ENCODE measurements at places on chromosomes 1 and 21. TPM values are rescaled to one million over a fixed set of nuclear protein-coding genes. Genes with fewer than 3 reads are reported as not detected.

GNG12 gene
- 0.05 TPM for total RNA-seq

DNA sequence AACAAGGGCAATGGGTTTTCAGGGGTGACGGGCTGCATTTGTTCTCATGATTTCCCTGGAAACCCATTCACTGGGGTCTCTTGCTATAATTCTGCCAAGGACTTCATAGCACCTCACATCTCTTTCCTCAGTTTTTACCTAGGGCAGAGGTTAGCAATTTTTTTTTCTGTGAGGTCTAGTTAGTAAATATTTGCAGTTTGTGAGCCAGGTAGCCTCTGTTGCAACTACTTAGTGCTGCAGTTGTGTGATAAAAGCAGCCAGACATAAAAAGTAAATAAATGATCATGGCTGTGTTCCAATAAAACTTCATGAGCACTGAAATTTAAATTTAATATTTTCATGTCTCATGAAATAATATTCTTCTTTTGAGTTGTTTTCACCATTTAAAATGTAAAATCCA is 37.7 kb downstream of the IFI44 start:
- DNase-seq = no peak

KCNQ4 gene
- 0.60 TPM for total RNA-seq

- peak; percentile 72 for DNase-seq
Measured at GRCh38 chr1:203593723-203594122, 32.9 kb upstream of the ATP2B4 start.

PTGFR gene
- not detected for total RNA-seq

GRCh38 chr1:107362468-107363140 is 221.8 kb downstream of the NTNG1 start:
- no peak for DNase-seq

DNA sequence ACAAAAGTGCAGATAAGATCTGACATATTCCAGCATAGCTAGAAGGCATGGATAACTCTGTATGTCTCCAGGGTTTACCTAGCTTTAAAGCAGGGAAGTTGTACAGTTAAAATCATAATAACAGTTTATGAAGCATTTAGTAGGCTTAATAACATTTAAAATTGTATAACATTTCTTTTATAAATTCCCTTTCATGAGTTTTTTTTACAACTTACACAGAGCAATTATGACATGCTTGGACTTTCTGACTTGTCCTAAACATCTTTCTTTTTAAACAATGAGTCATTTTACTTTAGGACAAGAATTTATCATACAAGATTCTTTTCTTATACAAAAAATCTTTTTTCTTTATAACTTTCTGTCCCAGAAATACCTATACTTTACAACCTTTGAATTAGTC is 408.5 kb upstream of the NEGR1 start:
- DNase-seq = no peak

GRCh38 chr21:15050568-15051377 is 14.0 kb downstream of the NRIP1 start:
- no peak for DNase-seq

DNA sequence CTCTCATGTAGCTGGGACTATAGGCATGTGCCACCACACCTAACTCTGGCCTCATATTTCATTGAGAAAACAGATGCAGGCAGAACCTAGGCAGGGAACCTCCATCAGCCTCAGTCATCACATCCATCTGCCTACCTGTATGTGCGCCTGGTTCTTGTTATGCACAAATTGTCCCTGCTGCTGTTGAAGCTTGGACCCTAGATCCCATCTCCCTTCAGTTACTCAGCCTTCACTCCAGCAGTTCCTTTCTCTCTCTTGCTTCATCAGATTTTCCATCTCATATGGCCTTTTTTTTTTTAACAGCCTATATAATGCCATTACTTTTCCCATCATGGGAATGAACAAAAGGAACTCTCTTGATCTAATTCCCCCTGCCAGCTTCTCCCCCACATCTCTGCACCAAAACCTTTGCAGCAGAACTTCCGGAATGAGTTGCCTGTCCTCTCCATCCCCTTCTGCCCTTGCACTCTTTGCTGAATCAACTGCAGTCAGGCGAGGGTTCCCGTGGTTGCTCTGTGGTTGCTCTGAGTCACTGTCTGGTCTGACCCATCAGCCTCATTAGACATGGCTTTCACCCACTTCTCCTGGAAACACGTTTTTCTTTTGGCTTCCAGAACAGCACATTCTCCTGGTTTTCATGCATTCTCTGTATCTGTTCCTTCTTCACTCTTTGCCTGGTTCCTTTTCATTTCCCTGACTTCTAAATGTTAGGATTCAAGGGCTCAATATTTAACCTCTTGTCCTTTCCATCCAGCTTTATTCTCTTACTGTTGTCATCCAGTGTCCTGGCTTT is 41.5 kb downstream of the UBE4B start:
- DNase-seq = peak; percentile 79

NTRK1 gene
- total RNA-seq = 1.6 TPM

GRCh38 chr1:193313354-193314140 is 127.1 kb upstream of the B3GALT2 start:
- no peak for DNase-seq

DNA sequence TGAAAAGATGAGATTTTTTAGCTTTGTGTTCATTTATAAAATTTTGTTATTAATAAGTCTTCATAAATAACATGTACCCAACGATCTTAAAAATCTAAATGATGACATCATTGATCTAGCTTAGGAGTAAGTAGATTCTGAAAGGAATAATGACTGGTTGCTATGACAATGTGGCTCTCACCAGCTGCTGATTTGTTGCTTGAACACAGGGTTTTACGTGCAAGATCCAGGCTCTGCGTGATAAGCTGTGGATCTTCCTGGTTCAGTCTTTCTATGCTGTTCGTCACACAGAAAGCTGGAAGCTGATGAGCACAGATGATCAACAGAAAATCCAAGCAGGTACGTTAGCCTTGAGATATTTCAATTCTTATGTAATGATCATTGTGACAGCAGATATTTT is 49.1 kb upstream of the C1orf146 start:
- DNase-seq = no peak

ELF3 gene
- total RNA-seq = 0.30 TPM

COL9A2 gene
- 7.2 TPM for total RNA-seq

DNA sequence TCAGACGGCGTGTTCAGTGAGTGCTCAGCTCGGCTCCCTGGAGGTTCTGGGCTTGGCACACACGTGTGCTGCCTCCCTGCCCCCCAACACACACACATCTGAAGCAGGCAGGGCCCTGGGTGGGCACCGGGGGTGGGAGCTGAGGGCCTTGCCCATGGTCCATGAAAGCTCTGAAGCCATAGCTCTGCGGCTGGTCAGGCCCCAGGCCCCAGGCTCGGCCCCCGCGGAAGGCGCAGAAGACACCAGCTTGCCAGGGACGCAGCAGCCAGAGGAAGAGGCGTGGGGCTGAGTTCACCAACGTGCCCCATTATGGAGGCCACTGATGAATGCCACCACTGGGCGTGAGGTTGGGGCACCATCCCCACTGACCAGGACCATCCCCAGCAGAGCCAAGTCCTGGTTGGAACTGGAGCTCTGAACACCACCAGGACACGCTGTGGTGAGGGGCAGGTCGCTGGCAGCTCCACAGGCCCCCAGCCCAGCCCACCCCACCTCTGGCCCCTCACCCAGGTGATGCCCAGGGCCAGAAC is 4.2 kb downstream of the AURKAIP1 start:
- DNase-seq = no peak

IGSF21 gene
- not detected for total RNA-seq

DNA sequence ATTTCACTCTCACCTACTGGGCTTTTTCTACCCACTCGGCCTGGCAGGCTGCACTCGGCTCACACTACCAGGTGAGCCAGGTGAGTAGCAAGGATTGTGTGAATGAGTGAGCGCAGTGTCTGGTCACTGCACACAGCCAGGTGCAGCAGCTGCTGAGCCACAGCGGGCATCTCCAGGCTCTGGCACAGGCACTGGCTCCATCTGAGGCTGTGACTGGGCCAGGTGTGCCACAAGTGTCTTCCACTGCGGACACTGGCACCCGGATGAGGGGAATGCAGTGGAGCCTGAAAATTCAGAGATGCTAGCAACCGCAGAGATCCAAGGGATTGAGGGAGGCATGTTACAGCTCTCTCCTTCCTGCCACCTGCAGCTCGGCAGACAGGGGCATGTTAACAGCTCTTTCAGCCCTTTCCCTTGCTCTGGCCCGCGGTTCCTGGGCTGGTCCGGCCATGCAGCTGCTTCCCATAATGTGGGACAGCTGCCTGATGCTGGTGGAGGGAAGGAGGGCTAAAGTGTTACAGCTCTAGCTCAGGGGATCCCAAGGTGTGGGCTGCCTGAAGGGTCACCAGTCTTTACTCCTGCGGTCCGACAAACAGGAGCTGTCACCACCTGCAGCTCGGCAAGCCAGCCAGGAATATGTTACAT is 1038.3 kb downstream of the AMY1C start:
- DNase-seq = no peak

BRDT gene
- total RNA-seq = 0.58 TPM

GRCh38 chr1:10866321-10867093 is 70.1 kb upstream of the CASZ1 start:
- no peak for DNase-seq

DNA sequence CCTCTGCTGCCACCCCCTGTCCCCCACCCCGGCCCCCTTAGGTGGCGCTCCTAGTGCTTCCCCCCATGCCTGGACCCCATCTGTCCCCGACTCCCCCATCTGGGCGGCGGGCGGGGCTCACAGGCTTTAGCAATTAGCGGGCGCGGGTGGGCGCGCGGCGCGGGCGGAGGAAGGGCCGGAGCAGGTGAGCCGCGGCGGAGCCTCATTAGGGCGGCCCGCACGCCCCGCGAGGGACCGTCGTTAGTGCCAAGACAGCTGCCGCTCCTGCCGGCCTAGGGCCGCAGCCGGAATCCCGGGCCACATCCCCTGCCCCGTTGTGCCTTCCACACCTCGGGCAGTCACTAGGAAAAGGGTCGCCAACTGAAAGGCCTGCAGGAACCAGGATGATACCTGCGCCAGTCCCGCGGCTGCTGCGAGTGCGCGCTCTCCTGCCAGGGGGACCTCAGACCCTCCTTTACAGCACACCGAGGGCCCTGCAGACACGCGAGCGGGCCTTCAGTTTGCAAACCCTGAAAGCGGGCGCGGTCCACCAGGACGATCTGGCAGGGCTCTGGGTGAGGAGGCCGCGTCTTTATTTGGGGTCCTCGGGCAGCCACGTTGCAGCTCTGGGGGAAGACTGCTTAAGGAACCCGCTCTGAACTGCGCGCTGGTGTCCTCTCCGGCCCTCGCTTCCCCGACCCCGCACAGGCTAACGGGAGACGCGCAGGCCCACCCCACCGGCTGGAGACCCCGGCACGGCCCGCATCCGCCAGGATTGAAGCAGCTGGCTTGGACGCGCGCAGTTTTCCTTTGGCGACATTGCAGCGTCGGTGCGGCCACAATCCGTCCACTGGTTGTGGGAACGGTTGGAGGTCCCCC is 7.6 kb downstream of the OLIG2 start:
- no peak for DNase-seq

DNA sequence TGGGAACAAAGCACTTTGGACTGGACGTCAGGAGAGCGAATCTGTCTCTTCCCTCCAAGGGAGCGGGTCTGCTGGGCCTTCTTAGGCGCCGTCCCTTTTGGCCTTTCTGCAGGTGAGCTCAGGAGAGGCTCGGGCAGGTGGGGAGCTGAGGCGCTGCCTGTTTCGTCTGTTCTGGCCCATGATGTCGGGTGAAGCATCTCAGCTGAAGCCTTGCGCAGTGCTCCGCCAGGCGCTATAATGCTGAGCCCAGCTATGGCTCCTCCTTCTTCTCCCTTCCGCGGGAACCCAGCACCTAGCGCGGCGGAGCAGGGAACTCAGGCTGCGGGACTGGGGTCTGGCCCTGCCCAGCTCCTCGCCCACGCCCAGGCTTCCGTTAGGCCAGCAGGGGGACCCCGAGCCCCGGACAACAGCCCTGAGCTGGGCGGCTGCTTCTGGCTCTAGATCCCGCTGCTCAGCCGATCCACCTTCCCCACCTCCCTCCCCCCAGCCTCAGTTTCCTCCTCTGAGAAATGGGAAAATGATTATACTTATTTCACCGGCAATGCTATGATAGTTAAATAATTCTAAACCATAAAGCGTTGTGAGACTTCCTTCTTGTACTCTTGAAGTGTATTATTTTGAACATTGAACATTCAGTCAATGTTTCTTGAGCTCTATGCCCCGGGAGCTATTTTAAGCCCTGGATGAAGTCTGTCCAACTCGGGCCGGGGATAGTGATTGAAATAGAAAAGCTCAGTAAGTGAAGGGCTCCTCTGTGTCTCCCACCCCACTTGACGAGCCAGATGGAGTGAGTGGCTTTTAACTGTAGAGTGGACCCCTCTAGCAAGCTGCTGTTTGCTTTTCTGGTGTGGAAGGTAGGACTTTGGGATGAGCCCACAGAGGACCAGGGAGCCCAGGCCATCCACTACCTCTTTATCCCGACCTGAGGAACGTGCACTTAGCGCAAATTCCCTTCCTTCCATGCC is 9.6 kb upstream of the ADORA1 start:
- peak; percentile 48 for DNase-seq

SPATA1 gene
- 4.0 TPM for total RNA-seq

FCAMR gene
- not detected for total RNA-seq

DNA sequence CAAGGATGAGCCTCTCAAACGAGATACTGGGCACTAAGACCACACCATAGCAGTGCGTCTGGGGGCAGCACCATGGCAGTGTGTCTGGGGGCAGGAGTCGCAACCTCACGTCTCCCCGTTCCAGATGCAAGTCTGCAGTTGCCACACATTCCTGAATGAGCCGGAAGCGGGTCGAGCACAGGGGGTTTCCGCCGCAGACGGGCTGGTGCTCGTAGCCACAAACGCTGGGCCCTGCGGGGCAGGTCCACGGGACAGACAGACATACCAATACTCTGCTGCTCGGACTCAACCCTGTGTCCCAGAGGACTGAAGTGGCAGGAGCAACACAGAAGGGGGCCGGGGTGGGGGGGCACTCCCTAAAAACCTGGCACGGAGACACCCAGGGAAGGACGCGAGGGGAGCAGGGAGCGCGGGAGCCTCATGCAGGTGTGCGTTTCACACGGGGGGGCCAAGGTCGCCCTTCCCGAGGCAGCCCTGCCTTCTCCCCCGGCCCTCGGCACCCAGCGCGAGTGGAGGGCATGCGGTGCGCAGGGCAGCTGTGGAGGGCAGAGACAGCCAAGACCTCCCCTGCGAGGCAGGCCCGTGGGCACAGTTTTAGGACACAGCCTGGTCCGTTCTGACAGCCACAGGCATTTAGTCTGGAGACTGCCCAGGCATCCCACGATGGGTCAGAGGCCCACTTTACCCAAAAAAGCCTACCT is 24.5 kb downstream of the PTTG1IP start:
- DNase-seq = no peak

ANKRD34A gene
- 3.7 TPM for total RNA-seq

DNA sequence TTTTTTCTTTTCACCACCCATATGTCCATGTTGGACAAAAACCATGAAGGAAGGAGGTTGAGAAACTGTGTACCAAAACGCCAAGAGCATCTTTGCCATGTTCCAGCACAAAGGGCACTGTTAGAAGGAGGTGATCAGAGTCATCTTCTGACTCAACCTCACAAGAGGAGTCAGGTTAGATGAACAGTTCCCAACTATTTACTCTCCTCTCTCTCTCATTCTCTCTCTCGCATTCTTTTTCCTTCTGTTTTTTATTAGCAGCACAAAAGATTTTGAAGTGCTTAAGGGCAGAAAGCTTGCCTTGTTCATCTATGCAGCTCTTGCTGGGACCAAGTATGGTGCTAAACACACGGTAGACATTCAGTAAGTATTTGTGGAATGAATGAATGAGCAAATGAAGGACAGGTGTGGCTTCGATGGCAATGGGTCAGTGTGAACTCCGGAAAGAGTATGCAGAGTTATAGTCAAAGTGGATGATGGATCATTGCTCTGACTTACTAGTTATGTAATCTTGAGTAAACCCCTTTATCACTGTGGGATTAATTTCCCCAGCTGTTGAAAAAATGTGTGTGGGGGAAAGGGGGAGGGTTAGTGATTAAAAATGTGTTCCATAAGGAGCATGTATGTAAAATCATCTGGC is 33.9 kb downstream of the DDR2 start:
- no peak for DNase-seq

GRCh38 chr1:111729946-111730681 is 9.1 kb downstream of the INKA2 start:
- no peak for DNase-seq

AGL gene
- total RNA-seq = 13.0 TPM
